ENCODE measurements at places on chromosomes 11 and 22.

DNA sequence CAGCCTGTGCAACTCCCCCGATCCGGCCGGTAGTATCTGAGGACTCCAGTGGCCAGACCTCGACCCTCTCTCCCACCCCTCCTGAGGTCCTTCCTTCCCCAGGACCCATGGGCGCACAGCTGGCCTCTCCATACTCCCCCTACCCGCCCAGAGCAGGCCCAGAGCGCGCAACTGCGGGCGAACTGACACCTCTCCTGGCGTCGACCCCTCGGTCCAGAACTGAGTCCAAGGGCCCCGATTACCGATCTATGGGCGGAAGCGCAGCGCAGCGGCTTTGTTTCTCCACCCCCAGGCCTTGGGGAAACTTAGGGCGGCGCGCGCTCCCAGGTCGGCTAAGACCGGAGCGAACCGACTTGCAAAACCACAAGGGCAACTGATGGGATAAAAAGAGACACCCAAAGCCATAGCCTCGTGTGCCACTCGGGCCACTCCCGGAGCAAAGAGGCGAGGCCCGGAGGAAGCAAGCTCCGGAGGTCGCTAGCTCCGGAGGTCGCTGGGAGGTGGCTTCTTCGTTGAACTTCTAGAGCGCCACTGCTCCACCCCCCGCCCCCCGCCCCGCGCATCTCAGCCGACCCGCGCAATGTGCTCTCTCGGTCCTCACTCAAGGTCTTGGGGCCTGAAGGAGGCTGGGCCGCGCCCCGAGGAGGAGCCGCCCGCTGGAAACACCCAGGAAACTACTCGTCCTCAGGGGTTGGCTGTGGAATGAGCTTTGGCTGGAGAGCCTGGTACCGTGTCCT, 9.8 kb upstream of the ALX4 start:
- DNase-seq, result no peak

DNA sequence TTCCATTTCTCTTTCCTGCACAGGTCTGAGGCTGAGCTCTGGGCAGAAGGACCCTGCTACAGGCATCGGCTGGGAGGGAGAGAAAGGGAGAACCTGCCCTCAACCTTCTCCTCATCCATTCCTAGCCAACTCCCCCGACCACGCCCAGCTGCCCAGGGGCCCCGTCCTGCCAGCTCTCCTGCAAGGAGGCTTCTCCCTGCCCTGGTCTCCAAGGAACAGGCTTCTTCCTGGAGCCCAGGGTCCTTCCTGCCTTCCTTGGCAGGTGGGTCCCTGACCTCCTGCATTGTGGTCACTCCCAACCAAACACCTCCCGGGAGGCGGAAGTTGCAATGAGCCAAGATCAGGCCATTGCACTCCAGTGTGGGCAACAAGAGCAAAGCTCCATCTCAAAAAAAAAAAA, 12.5 kb upstream of the HMOX1 start:
- no peak for DNase-seq

DNA sequence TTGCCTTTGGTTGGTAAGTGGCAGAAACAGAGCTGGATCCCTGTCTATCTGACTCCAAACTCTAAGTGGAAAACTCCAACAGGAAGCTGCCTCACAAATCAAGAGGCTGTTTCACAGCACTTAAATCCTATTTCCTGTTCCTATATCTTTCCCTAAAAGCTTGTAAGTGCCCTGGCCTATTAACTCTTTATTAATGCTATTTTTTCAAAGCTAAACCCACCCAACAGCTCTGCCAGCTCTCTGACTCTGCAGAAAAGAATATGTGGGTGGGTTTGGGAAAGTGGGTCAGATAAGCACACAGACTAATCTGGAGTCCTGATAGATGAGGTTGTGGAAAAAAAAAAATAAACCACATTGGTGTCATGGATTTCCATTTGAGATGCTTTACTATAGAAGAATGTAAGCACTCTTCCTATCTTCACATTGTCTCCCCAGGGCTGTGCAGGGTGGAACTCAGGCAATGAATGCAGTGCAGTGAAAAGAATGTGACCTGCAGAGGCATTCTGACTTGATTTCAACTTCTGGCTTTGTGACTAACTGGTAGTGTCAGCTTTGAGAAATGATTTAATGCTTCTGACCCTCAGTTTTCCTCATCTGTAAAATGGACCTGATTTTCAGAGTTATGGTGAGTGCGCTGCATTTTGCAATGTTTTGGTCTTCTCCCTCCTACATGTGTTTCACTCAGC, 125.6 kb downstream of the AASDHPPT start:
- no peak for DNase-seq

DNA sequence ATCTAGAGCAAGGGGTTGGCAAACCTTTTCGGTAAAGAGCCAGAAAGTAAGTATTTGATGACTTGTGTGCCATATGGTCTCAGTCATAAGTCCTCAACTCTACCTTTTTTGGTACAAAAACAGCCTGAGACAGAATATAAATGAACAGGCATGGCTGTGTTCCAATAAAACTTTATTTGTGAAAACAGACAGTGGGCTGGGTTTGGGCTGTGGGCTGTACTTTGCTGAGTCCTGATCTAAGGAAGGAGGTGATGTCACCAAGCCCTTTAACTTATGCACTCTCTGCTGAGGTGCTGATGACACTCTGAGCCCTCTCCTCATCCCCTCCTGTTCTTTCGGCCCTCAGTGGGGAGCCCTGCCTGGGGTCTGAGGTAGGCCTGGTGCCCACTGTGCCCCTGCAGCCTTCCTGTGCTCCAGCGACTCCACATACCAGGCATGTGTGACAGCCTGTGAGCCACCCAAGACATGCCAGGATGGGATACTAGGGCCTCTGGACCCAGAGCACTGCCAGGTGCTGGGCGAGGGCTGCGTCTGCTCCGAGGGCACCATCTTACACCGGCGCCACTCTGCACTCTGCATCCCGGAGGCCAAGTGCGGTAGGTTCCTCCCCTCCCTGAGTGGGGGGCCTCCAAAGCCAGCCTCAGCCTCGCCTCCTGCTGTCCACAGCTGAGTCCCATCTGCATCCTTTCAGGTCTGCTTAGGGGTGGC, 85.9 kb upstream of the MYOD1 start:
- DNase-seq, result no peak
